Right hindlimb (tissue), 1 donor: ENCODE measurements at places on chromosomes 12 and 14.

DNA sequence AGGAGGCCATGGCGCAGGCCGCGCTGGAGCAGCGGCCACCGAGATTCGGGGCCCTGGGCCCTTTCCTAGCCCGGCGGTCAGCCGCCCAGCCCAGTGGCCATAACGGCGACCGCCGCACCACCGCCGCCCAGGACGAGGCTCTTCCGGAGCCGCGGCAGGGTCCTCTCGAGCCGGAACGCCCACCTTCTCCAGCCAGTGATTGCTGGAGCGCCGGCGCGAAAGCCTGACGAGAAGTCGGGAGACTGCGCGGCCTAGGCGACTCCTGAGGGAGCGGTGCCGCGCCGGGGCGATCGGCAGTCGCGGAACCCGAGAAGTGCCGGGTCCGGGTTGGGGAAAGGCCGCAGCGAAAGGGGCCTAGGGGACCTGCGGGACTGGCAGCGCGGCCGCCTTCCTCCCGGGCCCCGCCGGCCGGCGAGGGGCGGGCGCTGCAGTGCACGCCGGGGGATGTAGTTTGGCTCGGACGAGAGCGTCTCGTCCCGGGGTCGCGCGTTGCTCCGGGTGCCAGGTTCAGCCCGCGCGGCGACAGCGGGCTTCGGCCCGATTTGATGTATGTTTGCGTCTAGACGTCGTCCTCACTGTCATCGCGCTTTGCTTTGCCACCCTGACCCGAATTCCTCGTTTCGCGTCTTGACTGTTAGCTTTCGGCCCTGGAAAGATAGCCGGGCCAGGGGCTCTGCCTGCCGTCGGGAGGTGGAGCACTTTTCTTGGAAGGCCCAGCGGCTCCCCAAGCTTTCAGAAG is at the start of gene VTI1B:
Gene VTI1B, minus strand, starts transcription at position 153 of the 739 bp plus-strand sequence. Its CDS starts 143 bp downstream, at position 10.
- DNase-seq = peak; percentile 94

DNA sequence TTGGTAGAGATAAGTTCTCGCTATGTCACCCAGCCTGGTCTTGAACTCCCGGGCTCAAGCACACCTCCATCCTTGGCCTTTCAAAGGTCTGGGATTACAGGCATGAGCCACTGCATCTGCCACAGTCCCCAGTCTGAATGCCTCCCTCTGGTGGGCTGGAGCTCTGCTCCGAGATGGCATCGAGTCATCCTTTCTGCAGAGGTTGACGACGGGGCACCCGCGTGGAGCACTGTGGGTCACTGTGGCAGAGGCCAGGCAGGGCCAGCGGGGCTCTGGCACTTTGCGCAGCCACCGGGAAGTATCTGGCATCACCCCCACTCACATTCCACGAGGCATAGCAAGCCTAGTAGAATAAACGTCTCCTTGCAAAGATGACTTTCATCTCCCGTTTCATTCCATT is 163.3 kb upstream of the DIO3 start:
- no peak for DNase-seq

DNA sequence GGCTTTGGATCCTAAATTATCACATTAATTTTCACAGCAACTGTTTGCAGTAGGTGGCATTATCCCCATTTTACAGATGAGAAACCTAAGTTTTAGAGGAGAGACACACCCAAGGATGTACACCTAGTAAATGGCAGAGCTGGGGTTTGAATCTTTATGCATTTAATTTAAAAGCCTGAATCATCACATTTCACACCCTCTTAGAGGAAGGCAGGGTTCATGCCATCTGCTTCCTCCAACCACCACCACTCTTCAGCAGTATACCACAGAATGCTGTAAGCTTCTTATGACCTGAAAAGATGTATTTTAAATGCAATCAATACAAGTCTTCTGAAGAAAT is 90.3 kb downstream of the CRADD start:
- DNase-seq = no peak

- no peak for DNase-seq
These were observed 2.2 kb downstream of the ZFP36L1 start for GRCh38 chr14:68790644-68791077.

- DNase-seq = no peak
These were observed 164.8 kb downstream of the DUSP6 start for GRCh38 chr12:89187507-89187906.

GRCh38 chr12:19760611-19761010 is 321.3 kb downstream of the AEBP2 start:
- DNase-seq = no peak

DNA sequence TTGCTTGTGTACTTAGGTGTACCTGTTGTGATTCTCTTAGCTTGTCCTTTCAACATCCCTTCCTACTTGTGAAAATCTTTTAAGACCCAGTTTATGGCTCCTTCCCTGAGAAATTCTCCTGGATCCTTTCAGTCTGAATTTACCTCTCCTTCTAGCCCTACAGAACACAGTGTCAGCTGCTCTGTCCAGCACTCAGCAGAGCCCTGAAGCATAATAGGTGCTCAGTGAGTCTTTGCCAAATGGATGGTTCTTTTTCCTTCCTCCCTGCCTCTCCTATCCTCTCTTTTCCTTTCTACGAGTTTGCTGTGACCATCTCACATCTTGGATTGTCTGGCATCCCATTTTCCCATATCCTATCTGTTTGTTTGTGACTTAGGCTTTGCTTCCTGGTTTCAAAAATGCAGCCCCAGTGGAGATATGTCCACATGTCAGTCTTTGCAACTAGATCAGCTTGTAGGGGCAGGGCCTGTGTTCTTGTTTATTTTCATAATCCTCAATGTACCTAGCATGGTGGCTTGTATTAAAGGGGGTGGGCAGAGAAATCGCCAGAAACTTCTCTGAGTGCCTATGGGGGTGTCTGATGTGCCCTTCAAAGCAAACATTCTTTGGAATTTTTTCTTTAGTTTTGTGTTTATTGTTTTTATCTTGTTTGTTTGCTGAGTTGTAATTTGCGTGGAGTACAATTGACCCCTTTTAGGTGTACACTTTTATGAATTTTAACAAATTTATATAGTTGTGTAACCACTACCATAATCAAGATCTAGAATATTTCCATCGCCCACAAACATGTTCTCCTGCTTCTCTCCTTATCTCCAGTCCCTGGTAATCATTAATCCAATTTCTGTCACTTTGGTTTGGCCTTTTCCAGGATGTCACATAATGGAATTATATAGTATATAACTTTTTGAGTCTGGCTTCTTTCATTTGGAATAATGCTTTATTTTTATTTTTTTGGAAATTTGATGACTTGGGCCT is 62.8 kb downstream of the SMOC1 start:
- DNase-seq = no peak

DNA sequence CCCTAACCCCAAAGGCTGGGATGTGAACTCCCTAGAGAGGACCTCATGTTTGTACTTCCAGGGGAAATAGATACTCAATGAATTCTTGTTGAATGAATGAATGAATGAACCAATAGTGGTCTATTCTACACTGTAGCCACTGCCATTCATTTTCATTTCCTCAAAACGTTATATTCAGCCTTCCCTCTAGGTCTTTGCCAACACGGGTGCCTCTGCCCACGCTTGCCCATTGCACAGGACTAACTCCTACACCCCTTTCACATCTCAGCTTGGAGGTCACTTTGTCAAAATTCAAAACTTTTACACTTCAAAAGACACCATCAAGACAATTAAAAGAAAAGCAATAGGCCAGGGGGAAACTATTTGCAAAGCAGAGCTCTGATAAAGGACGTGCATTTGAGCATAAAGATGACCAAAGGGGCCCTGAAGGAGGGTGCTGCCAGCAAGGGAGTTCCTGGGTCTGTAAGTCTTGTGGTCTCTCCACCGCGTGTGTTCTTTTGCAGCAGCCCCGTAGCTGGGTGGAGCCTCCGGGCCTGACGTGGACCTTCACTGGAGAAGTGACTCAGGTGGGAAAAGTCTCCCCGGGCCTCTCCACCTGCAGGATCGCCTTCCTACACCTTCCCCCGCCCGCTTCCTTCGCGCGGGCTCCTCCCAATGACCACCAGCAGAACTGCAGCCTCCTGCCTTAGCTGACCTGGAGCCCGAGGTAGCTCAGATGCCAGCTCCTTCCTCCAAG is 31.5 kb downstream of the TMEM63C start:
- no peak for DNase-seq

DNA sequence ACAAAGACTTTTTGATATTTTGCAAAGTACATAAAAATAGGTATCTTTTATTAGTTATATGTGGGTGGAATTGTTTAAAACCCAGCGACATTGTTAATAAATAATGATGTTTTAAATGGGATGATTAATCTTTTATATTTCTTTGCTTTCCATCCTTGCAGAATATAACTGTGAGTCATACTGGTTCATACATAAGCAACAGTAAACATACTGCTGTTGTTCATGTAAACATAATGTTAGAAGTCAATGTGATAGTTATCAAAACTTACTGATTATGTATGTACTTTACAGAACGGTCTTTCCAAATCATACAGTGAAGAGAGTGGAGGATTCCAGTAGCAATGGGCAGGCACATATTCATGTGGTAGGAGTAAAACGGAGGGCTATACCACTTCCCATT is 119.8 kb downstream of the ARID2 start:
- DNase-seq = no peak

DNA sequence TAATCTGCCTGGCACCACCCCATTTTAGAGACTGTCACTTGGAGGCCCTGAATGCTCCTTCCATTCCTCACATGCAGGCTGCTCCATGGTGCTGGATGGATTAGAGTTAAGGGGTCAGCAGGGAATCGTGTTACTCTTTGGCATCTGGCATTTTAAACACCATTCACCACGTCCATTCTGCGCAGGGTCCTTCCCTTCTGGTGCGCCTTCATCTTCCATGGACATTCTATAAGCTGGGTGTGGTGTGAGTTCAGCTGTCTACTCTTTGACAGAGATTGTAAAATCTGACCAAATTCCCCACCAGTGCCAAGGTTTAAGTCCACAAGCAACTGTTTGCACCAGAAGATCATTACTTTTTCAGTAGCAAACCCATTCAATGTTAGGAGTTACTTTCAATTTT is 47.8 kb downstream of the GIT2 start:
- DNase-seq = peak; percentile 56

DNA sequence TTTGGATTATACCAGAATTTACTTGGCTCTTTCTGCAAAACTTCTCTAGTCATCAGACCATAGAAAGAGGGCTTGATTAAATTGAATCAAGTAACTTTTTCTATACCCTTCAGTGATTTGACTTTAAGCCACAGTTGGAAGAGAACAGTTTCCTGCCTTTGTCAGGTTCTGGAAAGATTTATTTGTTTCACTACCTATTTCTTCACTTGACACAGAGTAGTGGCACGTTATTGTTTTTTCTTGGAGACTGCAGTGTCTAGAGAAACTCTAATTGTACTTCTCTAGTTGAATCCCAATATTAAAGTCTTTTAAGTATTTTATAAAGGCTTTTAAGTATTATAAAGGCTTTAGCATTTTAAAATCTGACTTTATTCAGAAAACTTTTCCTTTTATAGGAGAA is 138.1 kb downstream of the TMEM117 start:
- DNase-seq = no peak

GRCh38 chr14:61188978-61189808 is 91.9 kb downstream of the TMEM30B start:
- DNase-seq = peak; percentile 79

- DNase-seq = no peak
These were observed 15.3 kb downstream of the SPIC start for GRCh38 chr12:101490286-101490920.

DNA sequence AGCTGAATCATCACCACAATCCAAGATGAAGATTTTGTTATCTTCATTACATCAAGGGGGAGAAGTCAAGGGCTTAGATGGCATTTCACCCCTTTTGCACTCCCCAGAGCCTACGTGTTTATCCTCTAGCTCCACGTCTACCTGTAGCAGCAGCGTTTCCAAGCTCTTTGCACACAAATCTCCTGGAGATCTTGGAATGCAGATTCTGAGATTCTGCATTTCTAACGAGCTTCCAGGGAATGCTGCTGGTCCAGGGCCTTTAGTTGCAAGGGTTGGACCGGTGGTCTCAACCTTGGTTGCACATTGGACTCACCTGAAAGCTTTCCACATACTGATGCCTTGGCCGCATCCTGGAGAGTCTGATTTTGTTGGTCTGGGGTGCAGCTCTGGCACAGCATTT is 49.5 kb upstream of the STON2 start:
- no peak for DNase-seq

DNA sequence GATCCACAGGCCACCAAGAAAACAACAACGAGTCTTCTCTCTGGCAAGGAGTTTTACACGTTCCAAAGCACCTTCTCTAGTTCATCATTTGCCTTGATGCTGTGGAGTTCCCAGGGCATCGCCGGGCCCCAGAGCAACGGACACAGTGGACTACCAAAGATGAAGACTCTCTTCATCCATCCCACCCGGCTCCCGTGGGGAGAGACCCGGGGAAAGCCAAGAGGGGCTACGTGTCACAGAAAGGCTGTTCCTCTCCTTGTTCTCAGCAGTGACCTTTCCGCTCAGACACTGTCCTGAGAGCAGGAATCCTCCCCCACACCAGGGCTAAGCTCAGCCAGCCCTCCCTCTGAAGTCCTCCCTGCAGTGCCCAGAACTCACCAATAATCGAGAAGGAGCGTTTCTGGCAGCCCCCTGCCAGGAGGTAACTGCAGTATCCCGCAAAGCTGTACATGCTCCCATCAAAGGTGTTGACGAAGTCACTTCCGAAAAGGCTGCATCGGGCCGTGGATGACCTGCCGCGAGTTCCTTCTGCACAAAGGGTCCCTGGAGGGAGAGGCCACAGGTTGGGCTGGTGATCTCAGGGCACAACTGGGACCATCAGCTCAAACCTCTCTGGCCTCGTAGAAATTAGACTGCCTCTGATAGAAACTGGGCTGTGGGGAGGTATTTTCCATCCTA is 3.5 kb downstream of the VWF start:
- no peak for DNase-seq
